Activated T-helper 1 cell treated with anti-CD3 and anti-CD28 coated beads, Interleukin-2, amount 50 U/mL, for 16 hours (primary cell): ENCODE measurements at places on chromosomes 4 and X.
A peak's percentile ranks its signal among the peaks of the same experiment; 100 is the strongest.

GRCh38 chrX:69082055-69082752, 83.0 kb downstream of the PJA1 start:
- no peak for DNase-seq

DNA sequence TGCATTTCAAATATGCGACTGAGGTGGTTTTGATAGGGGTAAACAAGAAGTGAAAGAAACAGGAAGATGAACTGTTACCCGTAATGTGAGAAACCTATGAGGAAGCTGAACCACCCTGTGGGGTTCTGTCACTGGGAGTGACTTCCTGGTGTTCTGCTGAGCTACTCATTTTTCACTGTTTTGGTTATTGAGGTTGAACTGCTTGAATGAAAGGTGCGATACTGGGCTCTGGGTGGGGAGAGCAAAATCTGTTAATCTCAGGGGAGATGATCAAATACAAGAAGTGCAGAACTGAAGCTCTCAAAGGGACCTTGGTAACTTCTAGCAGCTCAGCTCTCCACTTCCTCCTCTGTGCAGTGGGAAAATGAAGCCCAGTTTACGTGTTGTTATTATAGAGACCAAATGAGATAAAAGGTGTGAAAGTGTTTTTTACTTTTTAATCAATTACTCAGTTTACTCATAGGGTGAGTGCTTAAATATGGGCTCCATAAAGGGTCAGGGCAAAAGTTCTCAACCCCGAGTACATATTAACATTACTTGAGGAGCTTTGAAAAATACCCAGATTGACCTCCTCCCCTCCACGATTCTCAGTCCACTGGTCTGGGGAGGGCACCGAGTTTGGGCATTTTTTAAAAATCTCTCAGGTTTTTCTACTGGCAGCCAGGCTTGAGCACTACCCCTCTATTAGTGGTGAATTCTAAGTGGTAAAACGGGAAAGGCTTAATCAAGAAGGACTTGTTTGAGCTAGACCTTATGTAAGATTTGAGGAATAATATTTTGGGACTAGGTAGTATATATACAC, 66.7 kb downstream of the COQ2 start:
- DNase-seq: peak; percentile 42

DNA sequence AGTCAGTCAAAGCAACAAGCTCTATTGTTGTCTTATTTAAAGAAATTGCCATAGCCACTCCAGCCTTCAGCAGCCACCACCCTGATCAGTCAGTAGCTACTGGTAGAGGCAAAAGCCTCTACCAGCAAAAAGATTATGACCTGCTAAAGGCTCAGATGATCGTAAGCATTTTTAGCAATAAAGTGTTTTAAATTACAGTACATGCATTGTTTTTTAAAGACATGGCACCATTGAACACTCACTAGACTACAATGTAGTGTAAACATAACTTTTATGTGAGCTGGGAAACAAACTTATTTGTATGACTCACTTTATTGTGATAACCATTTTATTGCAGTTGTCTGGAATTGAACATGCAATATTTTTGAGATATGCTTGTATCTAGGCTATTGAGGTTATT, 32.3 kb upstream of the DYNLT3 start:
- no peak for DNase-seq

- DNase-seq: no peak
These were observed 449.1 kb upstream of the SMIM31 start for GRCh38 chr4:164304861-164305260.

- DNase-seq: no peak
These were observed 66.9 kb upstream of the DAPP1 start for GRCh38 chr4:99749445-99750391.

DNA sequence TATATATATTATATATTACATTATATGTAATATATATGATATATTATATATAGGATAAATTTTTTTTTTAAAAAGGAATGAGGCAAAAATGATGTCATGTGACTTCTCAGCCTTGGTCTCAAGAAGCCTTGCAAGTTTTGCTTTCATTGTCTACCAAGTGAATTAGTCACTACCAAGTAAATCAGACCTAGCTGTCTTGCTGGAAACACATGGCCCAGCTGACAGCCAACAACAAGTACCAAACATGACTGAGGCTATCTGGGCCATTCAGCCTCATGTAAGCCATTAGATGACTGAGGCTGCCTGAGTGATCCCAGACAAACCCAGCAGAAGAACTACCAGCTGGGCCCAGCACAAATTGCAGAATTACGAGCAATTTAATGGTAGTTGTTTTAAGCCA, 44.9 kb downstream of the HAND2 start:
- no peak for DNase-seq

GRCh38 chr4:158129694-158130093, 43.1 kb downstream of the GASK1B start:
- DNase-seq: no peak

GRCh38 chrX:73563738-73564068, 706 bp downstream of the CHIC1 start:
- no peak for DNase-seq

DNA sequence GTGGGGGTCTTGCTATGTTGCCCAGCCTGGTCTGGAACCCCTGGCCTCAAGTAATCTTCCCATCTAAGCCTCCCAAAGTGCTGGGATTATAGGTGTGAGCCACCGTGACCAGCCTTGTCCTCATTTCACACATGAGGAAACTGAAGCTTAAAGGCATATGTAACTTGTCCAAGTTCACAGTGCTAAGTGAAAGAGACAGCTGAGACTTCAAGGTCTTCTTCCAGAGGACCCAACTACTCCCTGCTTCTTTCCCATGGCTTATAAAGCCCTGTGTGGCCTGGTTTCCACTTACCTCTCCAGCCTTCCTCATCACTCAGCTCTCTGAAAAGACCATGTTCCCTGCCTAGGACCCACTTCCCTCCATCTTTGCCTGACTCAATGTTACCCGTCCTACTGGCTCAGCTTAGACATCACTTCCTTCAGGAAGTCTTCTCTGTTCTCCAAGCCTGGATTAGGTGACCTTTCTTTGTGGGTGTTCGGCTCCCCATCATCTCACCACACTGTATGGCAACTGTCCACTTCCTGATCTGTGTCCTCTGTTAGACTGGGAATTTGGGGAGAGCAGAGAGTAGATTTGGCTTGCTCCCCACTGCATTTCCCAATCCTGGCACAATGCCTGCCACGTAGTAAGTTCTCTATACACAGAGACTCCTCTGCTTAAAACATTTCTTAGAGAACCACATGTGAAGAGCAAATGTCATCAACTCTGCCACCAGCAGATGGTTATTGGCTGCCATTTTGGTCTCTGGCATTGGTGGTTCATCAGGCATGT, 30.4 kb upstream of the LAMP2 start:
- no peak for DNase-seq

GRCh38 chr4:104966349-104967033, 180.2 kb upstream of the TET2 start:
- no peak for DNase-seq

GRCh38 chr4:21893136-21893535, 55.4 kb downstream of the KCNIP4 start:
- no peak for DNase-seq

DNA sequence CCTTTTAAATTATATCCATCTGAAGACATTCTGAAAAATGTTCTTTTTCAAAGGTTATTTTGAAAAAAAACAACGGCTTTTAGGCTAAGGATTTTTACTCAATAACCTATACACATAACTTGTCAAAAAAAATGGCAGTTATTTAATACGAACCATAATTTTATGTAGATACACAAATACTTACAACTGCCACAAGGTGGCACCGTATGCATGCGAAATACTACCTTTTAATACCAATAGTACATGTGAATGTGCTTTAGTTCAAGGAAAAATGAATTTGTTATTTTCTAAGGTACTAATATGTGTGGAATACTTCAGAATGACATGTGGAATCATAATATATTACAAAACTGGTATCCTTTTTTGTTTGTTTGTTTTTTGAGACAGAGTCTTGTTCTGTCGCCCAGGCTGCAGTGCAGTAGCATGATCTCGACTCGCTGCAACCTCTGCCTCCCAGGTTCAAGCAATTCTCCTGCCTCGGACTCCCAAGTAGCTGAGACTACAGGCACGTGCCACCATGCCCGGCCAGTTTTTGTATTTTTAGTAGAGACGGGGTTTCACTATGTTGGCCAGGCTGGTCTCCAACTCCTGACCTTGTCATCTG, 4.6 kb upstream of the MAD2L1 start:
- no peak for DNase-seq

DNA sequence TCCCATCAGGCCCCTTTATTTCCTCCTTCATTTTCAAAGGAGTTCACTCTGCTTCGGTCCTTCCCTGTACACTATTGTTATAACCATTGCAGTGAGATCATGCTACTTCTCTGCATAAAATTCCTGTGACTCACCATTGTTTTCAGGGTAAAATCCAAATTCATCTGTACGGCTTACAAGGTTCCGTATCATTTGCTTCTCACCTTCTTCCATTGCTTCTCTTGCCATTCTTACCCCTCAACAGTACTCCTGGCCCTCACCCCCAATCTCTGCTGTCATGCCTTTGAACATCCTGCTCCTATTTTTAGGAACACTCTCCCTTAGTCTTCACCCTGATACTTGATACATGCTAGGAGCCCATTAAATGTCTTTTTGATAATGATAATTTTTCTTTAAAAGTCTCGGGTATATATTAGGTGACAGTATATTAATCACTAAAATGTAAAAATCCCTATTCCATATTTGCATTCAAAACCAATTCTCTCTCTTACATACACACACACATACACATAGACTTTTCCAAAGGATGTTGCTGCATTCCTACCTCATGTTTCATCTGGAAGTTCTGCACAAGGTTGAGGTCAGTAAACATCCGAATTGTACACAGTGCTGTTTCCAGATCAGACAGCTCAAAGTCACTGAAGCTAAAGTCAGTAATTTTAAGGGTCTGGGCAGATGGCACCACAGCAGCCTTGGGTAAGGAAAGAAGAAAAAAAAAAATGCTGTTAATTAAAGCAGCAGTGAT, 103.4 kb downstream of the PDE5A start:
- no peak for DNase-seq

- DNase-seq: no peak
These were observed 52.9 kb downstream of the SUPT20HL2 start for GRCh38 chrX:24260842-24261550.

DNA sequence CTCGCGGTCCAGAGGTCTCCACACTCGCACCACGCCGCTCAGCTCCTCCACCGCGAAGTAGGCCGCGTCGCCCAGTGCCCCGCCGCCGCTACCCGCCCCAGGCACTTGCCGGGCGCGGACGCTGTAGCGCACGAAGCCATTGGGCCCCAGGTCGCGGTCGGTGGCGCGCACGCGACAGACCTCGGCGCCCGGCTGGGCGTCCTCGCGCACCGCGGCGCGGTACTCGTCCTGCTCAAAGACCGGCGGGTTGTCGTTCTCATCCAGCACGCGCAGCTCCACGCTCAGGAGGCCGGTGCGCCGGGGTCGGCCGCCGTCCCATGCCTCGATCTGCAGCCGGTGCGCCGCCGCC, 1.4 kb downstream of the DCHS2 start:
- DNase-seq: no peak

GRCh38 chr4:8131210-8131609, 27.4 kb downstream of the ABLIM2 start:
- no peak for DNase-seq

GRCh38 chr4:176970853-176971252, 178.1 kb upstream of the VEGFC start:
- DNase-seq: no peak

DNA sequence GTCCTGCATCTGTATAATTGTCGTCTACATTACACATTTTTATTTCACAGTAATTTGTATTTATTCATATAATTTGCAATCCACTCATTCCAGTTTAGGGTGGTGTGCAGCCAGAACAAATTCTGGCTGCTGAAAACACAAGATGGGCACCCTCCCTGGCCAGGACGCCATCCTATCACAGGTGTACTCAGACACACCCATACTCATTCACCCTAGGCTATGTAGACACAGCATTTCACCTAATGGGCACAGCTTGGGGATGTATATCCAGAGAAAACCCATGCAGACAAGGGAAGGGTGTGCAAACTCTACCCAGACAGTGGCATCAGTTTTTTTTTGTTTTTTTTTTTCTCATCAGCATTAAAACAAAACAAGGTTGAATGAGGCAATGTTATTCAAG, 73.1 kb downstream of the HMGB2 start:
- DNase-seq: no peak

- DNase-seq: no peak
These were observed 18.8 kb upstream of the C4orf36 start for GRCh38 chr4:86910820-86911684.
